ENCODE measurements at places on chromosomes 1 and 21.

DNA sequence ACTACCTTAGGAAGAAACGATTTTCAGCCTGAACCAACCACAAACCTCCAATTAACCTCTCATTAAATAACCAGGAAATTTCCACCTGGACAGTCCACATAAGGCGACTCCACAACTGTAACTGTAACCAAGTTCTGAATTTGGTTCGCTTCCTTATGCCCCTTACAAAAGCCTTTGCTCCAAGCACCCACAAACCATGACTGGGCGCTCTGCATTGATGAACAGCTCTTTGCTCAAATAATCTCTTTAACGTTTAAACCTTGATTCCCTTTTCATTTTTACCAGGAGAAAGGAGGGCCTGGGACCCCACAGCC lies 38.2 kb upstream of the ZNF124 start:
- no peak for DNase-seq

GRCh38 chr1:111563619-111564018 lies 56.0 kb upstream of the RAP1A start:
- no peak for DNase-seq

DNA sequence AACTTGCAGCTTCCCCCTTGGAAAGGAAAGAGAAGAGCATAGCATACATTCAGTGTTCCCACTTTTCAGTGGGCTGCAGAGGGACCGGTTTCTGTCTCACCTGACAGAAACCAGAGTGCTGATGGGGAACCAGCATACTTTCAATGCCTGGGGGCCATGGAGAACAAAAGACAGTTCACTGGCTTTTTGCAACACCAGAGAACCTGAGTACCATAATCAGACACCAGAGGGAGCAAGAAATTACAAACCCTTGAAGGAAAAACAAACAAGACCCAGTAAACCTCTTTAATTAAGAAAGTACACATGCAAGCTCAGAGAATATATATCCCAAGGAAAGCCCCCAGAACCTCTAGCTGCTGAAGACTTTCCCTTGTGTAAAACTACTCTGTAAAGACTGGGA lies 51.1 kb downstream of the CSMD2 start:
- no peak for DNase-seq

GRCh38 chr1:174812016-174812415 lies 187.7 kb upstream of the CACYBP start:
- no peak for DNase-seq

- DNase-seq: no peak
Observed at GRCh38 chr1:4662168-4662567, 7.8 kb downstream of the AJAP1 start.

- DNase-seq: no peak
Observed at GRCh38 chr1:55347866-55348265, 132.7 kb upstream of the USP24 start.

GRCh38 chr1:12593621-12594066 lies 24.4 kb downstream of the DHRS3 start:
- DNase-seq: no peak

DNA sequence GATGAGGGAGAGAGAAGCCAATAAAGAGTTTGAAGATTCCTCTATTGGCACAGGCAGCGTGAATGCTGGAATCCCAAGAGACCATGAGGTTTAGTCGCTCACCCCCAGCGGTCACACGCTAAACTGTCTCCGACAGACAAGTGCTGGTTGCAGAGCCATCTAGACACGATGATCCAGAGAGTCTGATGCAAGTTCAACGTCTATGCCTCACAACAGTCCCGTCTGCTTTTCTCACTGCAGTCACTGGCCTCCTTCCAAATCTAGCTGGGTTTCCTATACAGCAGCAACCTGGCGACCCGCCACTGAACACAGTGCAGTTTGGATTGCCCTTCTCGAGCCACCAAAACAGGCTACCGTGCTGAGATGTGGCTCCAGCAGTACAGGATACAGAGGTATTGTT lies 98.6 kb upstream of the KRTAP19-8 start:
- DNase-seq: no peak

DNA sequence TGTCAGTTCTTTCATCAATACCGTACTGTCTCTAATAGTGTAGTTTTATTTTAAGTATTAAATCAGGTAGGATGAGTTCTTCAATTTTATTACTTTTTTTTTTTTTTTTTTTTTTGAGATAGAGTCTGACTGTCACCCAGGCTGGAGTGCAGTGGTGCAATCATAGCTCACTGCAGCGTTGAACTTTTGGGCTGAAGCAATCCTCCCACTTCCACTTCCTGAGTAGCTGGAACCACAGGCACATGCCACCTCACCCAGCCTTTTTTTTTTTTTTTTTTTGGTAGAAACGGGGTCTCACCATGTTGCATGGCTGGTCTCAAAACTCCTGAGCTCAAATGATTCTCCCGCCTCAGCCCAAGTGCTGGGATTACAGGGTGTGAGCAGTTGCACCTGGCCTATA lies 44.3 kb downstream of the INAVA start:
- DNase-seq: no peak

DNA sequence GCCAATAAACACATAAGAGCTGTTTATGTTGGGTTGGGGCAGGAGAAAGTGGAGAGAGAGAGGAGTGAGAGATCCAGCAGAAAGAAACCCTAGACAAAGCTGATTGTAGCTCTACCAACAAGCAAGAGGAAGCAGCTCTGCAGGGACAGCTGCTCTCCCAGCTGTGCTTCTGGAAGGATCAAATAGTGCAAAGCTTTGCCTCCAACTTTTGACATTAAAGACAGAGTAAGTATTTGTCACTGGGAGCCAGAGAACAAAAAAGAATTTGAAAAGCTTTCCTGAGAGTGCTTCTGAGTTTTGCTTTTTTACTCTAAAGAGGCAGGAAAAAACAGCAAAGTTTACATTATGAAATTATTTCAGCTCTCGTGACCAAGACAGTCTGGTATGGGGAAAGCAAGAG lies 28.5 kb upstream of the C1orf198 start:
- DNase-seq: no peak

GRCh38 chr21:41777951-41778815 lies 11.3 kb upstream of the RIPK4 start:
- DNase-seq: no peak

DNA sequence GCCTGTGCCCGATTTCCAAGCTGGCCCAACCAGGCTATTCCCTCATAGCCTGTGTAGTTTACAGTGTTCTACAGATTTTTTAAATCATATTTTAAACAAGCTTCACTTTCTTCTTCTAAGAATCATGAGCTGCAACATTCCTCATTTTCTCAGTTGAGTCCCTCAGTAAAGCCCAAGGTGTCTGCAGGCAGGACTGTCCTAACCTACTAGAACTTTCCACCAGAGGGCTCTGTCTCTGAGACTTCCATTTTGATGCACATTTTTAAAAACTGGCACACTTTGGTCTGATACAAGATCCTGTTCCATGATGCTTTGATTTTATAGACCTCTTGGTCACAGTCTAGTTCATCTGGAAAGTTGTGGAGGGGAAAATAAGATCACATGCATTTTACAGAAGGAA lies 21.6 kb upstream of the SLAMF6 start:
- DNase-seq: no peak

DNA sequence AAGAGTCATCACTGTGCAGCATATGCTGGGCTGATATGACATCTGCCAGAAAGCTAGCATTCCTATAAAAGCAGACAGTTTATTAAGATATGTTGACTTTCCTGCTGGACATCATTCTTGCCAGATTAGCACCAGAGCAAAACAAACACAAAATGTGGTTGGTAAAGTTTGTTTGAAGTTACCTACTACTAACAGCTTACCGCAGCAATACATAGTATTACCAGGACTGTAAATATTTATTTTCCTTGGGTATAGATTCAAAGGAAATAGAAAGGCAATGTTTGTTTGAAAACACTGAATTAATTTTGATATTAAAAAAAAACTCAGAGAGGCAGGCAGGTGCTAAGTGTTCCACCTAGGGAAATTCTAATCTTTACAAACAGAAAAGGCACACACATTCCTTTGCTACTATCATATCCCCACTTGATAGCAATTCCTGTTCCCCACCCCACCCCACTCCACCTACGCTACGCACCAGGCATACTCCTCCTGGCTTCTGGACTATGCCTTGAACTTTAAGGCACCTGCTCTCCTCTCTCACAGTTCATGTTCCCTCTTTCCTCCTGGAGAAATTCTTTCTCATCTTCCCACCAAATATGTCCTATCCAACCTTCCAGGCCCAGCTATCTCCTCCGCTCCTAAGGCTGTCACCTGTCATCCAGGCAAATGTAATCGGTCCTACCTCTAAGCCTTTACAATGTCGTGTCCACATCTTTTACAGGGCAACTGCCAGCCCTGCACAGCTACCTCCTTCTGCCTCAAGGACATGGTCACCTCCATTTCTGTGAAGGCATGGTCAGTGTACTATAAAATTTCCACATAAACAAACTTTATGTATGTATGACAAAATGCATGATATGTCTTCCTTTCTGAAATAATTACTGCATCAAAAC lies 34.7 kb downstream of the PTPN14 start:
- DNase-seq: no peak

GRCh38 chr1:229597877-229598276 lies 28.0 kb downstream of the TAF5L start:
- no peak for DNase-seq

DNA sequence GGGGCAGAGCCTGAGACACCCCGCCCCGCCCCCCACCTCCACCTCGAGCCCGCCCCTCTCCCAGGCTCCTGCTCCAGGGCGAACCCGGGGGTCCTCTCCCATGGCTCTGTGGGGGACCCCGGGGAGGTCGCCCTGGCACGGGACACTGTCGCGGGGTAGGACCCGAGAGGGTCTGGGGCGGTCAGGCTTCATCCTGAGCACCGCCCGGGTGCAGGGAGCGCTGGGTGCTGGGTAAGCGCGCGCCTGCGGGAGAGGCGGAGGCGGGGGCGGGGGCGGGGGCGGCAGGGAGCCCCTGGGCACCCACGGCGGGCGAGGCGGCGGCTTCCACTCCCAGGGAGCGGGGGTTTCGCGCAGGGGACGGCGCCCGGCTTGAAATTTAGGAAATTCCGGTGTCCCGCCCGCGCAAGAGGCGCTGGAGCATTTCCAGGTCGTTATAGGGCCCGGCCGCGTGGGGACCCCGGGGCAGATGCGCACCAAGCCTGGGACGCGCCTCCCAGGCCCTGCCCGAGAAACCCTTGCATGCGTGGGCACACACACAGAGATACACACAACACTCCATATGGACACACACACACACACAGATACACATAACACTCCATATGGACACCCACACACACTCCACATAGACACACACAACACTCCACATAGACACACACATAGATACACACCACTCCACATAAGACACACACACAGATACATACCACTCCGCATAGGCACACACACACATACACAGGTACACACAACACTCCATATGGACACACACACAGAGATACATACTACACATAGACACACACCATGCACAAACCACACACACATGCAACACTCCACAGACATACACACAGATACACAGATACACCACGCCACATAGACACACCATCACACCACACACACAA lies 48.7 kb upstream of the SLC19A1 start:
- DNase-seq: no peak

GRCh38 chr1:175034775-175035174 lies 11.6 kb upstream of the MRPS14 start:
- DNase-seq: no peak

- DNase-seq: no peak
Observed at GRCh38 chr21:37402251-37402867, 35.8 kb downstream of the DYRK1A start.

DNA sequence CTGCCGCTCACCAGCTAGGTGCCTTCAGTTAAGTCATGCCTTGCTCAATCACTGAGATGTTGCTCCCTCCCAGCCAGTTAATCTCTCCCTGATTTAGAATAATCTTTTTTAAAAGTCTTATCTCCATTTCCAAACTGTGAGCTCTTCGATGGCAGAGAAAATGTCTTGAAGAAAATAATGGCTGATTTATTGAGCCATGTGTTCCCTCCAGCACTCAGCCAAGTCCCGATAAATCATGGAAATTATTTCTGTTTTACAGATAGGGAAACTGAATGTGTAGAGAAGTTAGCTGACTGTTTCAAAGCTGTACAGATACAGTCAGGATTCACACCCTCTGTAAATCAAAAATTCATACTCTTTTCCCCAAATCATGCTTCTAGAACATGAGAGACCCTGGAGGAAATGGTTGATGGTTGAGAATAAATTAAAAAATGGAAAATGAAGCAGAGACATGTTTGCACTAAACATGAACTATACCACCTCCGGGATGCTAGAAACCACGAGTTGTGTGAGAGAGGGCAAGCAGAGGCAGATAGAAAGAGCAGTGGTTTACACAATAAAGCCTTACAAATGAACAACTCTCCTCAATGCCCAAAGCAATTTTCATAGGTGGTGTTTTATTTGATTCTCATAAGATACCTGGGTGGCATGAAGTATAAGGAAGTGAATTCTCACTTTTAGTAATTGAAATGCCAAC lies 376.4 kb downstream of the PLPP3 start:
- DNase-seq: no peak

All from activated CD4-positive, CD25-positive, alpha-beta regulatory T cell treated with anti-CD3 and anti-CD28 coated beads, Interleukin-2, amount 50 U/mL, for 72 hours (primary cell).